ENCODE measurements at places on chromosomes 5 and 9.

DNA sequence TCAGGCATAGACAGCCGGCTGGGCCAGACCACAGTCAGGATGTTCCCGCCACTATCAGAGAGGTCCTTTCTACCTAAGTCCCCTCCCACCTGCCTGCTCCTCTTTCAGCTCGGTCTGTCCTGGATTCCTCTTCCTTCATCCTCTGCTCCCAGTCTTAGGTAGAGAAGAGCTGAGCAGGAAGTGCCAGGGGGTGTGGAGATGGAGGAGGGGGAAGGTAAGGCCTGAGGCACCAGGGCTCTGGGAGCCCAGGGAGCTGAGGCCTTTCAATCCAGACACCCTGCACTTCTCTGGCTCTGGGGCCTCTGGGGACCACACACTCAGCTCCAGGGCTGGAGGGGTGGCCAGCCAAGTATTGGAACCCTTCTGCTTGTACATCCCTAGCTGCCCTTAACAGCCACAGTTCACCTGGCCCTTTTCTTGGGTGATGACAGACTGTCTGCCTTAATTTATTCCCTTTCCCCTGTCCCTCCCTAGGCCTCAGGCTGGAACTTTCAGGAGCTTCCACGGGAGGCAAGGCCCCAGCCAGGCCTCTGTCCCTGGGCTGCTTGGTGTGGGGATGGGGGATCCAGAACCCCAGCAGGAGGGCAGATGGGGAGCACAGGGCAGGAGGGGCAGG, 15.6 kb downstream of the IRF1 start:
- DNase-seq = no peak

DNA sequence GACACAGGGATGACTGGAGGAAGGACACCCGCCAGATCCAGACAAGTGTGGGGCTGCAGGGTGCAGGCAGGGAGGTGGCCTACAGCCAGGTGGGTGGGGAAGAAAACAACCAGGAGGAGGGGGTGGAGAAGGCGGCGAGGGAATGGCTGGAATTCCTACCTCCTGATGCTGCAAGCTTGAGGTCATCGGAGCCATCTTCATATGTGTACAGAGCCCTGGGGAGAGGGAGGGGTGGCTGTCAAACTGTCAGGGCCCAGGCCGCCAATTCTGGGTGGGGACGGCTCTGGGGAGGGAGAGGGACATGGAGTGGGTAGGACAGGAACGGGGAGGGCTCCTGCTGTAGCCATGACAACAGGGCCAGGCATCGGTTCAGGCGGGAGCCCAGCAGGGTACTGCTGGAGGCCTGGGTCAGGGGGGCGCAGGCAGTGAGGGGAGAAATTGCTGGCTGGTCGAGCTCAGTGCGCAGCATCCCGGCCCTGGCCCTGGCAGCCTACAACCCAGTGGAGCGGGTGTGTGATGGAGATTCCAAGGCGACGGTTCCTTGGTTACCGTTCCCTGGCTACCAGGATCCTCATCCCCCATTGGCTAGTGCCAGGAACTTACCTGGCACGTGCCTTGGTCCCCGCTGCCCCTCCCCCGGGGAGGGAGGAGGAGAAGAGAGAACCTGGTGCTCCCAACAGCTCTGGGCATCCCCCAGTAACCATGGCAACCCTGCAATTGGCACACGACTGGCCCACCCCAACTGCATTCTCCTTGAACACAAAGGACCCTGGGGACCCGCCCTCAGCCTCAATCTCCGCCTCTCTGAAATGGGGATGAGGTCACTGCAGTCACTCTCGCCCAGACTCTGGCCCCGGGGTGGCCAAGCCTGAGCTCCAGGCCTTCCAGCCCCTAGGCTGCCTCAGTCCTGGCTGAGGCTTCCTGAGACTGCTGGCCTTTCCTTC, 4.5 kb downstream of the DBN1 start:
- no peak for DNase-seq

- DNase-seq = no peak
Measured at GRCh38 chr5:131466171-131466766, 168.8 kb downstream of the RAPGEF6 start.

- DNase-seq = no peak
Measured at GRCh38 chr5:43560128-43560527, 3.3 kb upstream of the PAIP1 start.

DNA sequence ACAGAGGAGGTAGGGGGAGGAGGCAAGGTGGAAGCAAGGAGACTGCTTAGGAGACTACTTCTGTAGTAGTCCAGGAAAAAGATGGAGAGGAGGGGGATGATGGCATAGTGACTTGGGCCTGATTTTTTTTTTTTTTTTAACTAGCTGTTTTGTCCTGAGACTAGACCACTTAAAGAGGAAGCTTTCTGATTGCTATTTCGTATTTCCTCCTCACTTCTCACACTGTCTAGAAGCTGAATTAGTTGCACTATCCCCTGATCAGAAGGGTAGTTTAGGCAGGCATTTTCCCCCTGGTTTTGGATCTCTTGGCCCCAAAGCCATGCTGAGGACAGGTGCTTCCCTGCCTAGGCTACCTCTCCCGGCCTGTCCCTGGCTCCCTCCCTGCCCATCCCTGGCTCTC, 14.9 kb downstream of the LARP1 start:
- DNase-seq = no peak

DNA sequence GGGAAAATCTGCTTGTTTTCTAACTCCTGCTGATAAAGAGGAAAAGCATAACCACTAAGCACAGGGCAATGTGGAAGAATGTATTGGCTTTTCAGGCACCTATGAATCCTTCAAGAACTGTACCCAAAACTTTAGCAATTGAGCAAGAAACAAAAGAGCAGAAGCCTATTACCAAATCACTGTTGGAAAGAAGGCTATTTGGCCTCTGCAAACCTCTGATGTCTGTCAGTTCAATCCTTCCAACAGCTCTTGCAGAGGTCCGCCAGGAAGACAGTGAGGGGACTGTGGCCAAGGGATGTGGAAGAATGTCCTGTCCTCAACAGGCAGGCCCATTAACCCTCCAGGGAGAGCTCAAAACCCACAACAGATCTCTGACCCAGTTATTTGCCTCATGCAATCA, 328.6 kb downstream of the ENC1 start:
- DNase-seq = no peak

GRCh38 chr9:36895744-36896260, 138.3 kb downstream of the PAX5 start:
- no peak for DNase-seq

- no peak for DNase-seq
Measured at GRCh38 chr5:131593921-131594320, 41.1 kb downstream of the RAPGEF6 start.

- DNase-seq = no peak
Measured at GRCh38 chr9:107992271-107992670, 502.7 kb upstream of the KLF4 start.

GRCh38 chr5:173396311-173396993, 68.2 kb upstream of the STC2 start:
- no peak for DNase-seq

DNA sequence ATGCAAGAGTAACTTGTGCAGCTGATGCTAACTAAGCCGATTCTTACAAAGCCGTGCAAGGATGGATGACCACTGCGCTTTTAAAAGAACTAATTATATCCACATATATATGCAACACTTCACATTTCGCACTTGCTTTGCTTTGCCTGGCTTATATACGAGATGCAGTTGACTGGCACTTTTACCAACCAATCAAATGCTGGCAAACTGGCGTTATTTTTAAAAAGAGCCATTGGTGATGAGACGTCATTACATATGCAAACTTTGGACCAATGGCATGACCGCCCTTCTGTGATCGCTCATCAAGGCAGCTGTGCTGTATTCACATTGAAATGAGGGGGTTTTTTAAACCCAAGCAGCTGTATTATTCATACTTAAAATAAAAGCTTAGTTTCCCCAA, 1147.7 kb upstream of the WWC1 start:
- DNase-seq = no peak

- no peak for DNase-seq
Measured at GRCh38 chr5:111518777-111519176, 6.4 kb upstream of the STARD4 start.

DNA sequence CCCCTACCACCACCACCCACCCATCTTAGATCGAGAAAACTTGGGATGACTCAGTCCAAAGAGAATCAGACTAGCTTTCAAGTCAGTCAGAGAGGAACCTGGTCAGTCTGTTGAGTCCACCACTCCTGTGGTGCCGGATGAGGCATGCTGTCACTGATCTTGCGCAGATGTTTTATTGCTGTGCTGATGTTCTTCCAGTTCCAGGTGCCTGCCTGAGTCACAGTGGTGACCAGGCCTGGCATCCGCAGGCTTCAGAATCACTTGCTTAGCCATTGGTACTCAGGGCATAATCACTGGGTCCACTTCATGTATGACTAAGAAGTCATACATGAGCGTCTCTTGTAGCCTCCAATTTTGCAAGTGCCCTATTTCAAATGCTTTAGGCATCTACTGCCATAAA, 114.1 kb downstream of the MUSK start:
- DNase-seq = no peak

DNA sequence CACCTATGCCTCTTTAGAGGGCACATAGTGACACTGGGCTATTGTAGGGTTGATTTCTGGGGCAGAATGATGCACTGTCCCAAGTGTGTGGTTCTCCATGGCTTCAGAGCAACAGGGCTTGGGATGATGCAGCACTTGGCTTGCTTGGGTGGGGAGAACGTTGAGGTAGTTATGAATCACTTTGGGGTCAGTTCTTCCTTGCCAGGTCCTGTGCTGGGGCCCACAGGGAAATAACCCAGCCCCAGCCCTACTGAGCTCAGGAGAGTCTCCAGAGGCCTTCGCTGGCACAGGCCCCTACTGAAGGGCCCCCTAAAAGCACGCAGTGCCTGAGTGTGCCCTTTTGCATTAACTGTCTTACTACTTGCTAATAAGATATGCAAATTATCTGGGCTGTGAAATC, 24.2 kb downstream of the JADE2 start:
- no peak for DNase-seq

DNA sequence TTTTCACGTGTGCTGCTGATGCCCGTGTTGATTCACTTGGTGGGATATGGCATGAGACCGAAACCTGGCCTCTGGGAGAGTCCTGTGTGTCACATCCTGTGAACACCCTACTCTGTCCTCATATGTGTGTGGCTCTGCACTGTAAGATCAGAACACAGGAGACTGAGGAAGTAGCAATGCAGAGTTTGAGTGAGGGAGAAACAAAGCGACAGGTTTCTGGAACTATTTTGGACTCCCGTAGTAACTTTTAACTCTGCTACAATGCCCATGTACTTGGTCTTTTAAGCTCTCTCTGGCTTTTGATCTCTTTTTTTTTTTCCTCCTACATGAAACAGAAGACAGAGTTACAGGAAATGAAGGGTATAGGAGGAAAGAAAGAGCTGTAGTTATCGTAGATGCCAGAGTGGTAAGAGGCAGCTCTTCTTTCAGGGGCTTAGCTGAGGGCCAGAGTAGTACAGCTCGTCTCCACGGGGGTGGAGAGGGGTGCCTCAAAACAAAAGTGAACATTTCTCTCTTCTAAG, 26.6 kb downstream of the GRAMD2B start:
- no peak for DNase-seq

GRCh38 chr5:58544926-58545325, 37.9 kb upstream of the RAB3C start:
- DNase-seq = no peak

DNA sequence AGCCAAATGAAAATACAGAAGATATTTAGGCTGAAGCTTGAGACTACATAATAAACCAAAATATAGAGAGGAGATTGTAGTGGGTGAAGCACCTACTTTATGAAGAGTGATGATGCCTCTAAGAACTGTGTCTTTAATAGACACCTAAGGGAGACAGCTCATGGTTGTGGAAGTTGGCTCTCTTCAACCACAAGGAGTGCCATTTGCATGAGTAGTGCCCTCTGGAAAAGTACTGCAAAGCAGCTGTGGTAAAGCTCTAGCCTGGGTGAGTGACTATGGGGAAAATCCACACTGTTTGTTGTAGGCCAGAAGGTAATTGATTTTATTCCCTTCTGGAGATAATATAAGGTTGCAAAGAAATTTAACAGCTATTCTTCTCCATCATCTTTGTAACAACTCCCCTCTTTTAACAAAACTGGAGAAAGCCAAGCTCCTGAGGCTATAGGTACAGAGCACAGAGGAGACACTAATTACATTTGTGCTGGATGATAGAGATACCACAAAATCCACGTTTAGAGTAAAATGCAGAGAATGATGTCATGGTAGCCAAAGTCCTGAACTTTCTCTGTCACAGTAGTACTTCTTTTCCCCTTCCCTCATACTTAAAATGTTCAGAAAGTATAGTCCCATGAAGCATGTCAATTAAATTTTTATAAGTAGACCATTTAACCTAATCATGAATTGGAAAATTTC, 122.8 kb downstream of the STARD4 start:
- no peak for DNase-seq

DNA sequence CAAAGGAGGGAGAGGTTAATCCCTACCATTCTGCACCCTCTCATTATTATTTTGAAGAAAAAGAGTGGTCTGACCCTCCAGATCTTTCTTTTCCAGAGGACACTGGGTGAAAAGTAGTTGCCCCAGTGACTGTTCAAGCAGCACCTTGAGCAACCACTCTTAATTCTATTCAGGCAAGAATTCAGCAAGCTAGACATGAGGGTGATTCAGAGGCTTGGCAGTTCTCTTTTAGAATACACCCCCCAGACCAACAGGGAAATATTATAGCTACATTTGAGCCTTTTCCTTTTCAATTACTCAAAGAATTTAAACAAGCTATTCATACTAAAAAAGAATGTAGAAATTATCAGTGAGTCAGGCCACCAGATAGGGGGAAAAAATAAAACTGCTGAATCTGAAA, 178.3 kb downstream of the MRPS30 start:
- DNase-seq = no peak

GRCh38 chr5:142386137-142387023, 61.6 kb upstream of the SPRY4 start:
- DNase-seq = no peak

- no peak for DNase-seq
Measured at GRCh38 chr5:14405267-14405666, 176.3 kb upstream of the OTULINL start.

DNA sequence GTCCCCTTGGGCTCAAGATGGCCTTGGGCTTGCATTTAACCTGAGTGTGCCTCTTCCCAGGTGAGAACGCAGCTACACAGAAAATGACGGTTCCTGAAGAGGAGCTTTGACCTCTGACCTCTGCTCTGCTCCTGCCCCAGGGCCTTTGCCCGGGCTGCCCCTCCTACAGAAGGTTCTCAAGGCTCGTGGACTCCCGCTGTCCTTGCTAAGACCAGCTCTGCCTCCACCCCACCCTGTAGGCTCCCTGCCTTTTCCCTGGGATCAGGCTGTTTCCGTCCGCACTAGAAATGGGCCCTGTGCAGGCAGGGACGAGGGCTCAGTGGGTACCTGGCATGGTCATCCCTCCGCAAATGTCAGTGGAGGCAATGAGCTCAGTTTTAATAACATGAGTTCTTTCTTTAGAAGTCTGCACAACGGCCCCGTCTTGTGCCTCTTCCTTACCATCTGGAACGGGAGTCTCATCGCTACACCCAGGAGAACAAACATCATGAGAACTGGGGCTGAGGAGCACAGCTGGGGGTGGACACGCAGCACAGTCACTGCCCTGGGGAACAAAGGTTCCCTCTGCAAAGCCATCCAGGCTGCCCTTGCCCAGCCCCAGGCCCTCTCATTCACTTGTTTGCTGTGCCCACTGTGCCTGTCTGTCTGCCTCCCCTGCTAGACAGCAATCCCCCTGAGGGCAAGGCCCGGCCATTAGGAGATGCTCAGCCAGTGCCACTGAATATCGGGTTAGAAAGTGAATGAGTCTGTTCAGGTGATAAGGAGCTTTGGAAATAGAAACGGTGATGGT, 26.7 kb upstream of the LPCAT1 start:
- no peak for DNase-seq

- no peak for DNase-seq
Measured at GRCh38 chr5:131994533-131995226, 16.8 kb downstream of the ACSL6 start.

All from NCI-H1105 (cell line).